ENCODE measurements at places on chromosomes 1 and 21.

DNA sequence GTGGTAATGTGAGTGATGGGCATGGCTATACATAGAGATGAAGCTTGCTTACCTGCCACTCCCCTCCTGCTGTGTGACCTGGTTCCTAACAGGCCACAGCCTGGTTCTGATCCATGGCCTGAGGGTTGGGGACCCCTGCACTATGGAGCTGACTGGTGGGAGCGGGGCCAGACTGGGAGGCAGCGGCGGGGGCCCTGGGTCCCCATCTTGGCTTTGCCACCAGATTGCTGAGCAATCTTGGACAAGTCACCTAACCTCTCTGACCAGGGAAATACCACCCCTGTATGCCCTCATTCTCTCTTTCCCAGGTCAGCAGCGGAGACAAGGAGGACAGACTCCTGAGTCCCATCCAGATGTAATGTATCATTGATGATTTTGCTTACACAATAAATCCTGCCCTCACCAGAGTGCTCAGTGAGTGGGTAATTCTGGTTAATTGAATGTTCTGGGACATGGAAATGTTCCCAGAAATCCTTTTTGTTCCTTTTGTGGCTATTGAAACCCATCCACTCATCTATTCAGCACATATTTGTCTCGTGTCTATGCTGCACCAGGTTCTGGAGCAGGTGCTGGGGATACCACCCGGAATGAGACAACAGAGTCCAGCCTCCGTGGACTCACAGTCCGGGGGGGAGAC lies 4.1 kb upstream of the ARHGEF10L start:
- no peak for DNase-seq

DNA sequence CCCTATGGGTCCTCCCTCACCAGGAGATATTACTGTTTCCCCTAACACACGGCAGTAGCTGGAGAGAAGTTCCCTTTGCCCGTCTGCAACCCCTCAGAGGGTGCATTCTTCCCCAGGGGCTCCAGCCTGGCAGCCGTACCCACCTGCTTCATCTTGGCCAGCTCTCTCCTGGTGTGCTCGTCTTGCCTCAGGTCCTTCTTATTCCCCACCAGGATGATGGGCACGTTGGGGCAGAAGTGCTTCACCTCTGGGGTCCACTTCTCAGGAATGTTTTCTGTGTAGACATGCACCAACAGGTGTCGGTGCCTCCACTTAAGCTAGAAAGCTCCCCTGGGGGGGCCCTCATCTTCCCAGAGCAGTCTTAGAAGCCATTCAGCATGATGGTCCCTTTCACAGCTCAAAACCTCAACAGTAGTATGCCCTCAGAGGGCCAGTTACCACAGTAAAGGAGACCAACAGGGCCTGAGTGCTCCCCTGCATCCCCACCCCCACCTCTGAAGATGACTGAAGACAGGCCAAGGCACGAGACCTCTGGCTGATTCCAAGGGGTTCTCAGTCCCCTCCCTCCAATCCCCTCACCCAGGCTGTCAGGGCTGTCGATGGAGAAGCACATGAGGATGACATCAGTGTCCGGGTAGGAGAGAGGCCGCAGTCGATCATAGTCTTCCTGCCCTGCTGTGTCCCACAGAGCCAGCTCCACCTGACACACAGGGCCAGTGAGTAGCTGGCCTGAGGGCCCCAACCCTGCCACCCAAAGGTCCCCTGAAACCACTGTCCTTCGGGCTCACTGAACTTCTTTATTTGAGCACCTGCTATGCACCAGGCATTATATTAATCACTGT lies 4.3 kb downstream of the RHOC start:
- DNase-seq, result no peak

DNA sequence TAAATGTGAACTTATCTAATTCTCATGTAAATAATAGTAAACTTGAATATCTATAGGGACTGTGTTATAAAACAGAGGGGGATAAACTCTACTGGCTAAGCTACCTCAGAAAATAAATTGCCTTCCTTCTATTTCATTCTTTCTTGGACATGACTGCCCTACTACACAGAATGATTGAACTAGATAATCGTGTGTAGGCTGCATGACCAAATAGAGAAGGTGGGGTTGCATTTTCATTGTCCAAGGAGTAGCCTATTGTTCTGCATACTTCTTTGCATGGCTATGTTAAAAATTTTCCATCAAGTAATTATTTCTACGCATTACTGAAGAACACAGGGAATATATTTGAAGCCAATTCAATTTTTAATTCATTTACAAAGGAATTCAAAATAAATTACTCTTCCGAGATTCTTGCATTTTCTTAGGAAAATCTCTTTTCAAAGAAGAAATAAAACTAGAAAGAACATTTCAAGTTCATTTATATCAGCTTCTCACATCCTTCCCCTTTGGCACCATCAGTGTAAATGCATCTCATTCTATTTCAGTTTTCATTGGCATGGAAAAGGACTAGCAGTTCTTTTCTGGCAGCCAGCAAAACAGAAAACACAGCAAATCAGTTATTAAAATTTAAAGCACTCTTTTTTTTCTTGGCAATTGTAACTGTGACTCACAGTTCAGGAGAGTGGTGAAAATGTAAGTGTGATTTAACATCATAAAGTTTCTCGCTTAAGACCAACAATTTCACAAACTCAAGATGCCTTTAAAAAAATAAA lies 714.7 kb downstream of the NCAM2 start:
- peak; percentile 73 for DNase-seq

DNA sequence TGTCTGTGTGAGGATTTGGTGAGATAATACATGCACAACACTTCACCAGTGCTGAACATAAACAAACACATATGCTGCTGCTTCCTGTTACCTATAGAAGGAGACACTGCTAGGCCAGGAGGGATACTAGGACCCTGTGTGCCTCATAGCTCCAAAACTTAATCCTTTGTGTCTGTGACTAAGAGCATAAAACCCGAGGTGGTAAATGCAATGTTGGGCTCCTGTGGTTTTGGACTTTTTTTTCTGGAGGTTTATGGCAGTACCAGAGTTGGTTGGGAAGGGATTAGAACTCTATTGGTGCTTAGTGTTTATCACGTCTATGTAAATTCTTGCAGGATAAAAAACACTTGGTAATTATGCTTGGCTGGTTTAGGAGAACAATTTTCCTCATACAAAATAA lies 122.9 kb downstream of the NUF2 start:
- DNase-seq, result no peak

GRCh38 chr1:195909061-195909460 lies 699.2 kb downstream of the KCNT2 start:
- peak; percentile 1 for DNase-seq

DNA sequence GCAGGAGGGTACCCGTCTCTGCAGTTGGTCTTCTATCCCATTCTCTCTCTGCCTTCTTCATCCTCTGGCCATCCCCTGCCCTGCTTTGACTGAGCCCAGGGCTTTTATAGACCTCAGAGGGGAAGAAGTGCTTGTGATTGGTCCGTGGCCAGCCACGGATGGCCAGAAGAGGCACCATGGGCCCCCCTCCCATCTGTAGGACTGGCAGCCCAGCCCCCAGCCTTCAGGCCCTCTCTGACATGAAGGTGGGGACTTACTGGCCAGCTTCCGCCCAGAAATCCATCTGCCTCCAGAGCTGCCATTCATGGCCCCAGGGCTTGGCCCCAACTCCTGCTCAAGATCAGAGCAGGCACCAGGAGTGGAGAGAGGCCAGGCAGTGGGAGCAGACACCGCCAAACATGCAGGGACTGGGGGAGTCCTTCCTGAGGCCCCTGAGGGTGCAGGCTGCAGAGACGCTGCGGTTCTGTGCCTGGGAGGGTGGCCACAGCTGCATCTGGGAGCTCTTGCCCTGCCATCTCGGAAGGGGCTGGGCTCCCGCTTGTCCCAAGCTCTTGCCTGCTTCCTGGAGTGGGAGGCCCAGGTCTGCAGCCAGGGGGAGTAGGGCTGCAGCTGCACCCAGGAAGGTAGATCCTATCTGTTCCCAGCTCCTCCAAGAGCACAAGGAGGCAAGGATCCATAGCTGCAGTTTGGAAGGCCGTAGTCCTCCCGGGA lies 698.6 kb upstream of the B3GALT2 start:
- DNase-seq, result no peak

DNA sequence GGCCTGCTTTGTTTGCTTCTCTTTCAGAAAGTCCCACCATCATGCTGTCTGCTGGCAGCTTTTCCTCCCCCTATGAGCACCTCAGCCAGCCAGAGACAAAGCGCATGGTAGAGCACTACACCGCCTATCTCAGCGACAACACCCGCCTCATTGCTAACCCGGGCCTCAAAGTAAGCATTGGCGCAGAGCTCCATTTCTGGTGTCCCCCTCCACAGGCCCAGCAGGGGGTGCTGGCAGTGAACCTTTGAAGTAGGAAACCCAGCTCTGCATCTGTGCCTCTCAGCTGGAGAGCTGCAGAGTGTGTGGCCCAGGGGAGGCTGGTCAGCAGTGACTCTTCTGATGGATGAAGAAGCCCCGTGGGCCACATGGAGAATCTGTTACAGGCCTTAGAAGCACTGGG lies 81.2 kb upstream of the RAVER2 start:
- peak; percentile 25 for DNase-seq

DNA sequence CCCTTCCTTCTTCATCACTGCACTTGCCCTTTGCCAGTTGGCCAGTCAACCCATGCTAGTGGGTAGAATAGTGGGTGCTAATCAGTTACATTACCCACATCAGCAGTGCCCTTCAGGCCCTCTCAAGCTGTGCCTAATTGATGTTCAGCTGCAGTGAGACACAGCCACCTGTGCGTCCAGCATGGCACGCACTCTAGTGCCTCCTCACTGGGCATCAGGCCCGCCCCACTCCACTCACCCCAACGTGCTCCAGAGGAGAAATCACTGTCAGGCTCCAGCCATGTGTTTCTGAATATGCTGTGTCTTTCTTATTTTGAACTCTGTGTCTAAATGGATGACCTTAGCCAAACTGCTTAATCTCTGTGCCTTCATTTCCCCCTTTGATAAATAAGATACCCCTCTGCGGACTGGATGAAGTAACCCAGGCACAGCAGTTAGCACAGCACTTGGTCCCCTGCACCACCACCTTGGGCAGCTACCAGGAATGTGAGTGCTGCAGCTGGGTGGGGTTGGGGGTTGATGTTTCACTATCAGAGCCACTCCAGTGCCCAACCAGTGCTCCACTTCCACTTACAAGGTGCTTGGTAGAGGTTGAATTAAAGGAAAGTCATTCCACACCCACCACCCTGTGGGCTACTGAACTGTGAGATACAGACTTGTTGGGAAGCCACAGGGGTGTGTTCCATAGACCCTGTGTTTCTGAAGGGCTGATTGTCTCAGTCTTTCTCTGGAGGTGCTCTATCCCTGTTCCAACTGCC lies 8.9 kb upstream of the ADORA3 start:
- DNase-seq, result no peak

DNA sequence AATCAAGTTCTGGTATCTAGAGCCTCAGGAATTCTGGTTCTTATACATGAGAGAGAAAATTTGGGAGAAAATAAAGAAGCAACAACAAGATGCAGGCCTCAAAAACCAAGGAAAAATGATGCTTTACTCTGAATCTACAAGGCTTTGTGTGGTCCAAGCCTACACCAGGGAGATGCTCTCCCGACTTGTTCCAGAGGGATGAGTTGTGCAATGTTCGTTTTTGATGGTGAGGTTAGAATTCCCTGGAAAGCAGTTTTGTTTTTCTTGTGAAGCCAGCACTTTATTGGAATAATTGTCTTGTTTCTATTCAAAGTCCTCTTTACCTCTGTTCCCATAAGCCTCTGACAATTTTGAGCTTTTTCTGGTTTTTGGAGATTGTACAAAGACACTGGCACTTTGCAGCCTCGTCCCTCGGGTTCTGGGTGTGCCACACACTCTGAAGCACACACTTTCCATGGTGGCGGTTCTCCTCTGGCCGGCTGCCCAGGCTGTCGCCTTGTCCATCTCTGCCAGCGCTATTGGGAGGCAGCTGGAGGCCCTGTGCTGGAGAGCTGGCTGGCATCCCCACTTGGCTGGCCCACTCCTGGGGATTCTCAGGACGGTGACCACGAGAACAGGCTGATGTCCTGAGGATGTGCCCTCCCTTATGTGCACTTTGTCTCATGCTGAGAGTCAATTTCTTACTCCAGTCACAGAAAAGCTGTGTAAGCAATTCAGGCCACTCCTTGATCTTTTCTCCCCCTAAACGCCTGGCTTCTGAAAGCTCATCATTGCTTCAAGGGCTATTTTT lies 70.2 kb downstream of the EDEM3 start:
- DNase-seq, result peak; percentile 34

GRCh38 chr1:68140536-68140935 lies 90.1 kb upstream of the DIRAS3 start:
- no peak for DNase-seq

DNA sequence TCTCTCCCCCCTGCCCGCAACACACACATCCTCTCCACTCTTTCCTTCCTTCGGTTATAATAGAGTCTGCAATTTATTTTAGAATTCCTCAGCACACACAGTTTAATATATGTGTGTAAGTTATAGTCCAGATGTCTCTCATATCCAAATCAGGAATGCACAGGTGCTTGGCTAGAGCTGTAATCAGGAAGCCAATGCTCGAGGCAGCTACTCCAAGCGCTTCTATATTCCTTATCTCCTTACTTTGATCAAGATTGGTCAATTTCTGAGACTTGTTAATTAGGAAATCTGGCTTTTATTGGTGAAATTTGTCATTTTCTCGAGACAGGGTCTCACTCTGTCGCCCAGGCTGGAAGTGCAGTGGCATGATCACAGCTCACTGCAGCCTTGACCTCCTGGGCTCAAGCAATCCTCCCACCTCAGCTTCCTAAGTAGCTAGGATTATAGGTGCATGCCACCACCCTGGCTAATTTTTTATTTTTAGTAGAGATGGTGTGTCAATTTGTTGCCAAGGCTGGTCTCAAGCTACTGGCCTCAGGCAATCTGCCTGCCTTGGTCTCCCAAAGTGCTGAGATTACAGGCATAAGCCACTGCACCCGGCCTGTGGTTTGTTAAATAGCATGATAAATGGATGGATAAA lies 27.7 kb downstream of the RPL5 start:
- no peak for DNase-seq

All from fibroblast of mammary gland (primary cell).